ENCODE measurements at places on chromosomes 5 and 9.

DNA sequence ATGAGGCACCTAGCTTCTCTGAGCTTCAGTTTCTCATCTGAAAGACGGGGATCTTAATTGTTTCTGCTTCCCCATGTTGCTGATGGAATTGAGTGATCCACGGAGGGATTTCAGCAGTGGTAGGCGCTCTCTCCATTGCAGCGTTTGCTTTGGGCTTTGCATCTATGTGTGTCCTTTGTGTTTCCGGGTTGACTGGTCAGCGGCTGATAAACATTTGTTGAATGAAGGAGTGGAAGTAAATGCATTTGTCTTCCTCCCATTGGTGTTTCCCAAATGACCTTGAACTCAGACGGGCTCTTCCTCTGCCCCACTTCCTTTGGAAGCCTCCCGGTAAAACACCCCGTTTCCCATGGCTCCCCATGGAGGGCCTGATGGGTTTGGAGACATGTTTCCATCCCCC lies 117.2 kb downstream of the GAPVD1 start:
- no peak for DNase-seq

DNA sequence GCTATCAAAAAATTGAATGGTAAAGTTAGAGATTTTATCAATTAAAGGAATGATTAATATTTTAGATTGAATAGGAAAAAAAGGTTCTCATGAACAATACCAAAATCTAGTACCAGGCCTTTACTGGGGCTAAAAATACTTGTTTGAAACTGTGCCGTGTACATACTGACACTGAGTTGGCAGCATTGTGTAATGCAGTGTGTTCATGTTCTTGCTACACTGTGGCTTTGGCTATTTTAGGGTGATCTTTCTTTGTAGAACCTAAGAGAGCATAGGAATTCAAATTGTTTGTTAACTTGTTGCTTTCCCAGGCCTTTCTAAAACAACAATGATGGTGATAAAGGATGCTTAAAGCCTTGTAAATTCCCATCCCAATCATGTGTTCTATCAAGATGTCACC lies 80.9 kb downstream of the KIF4B start:
- DNase-seq = no peak

GRCh38 chr5:149365418-149365817 lies 7.6 kb downstream of the PCYOX1L start:
- no peak for DNase-seq

- peak; percentile 35 for DNase-seq
Observed at GRCh38 chr5:172806897-172807672, 27.0 kb upstream of the ERGIC1 start.

GRCh38 chr5:74035521-74035937 lies 409.5 kb downstream of the ARHGEF28 start:
- DNase-seq = no peak

DNA sequence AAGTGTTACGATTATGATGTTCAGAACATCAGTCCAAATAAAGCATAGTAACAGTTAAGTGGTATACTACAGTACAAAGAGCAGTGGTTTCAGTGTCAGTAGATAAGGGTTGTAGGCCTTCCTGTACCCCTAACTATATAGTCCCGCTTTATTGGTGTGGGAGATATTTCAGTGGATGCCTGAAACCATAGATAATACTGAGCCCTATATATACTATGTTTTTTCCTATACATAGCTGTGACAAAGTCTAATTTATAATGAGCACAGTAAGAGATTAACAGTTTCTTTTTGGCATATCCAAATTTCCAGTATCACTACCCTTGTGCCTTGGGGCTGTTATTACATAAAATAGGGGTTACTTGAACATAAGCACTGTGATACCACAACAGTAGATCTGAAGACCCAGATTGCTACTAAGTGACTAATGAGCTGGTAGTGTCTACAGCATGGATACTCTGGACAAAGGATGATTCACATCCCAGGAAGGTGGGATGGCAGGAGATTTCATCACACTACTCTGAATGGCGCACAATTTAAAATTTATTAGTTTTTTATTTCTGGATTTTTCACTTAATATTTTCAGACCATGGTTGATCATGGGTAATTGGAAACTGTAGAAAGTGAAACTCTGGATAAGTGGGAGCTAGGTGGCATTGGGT lies 119.3 kb downstream of the RPS23 start:
- no peak for DNase-seq

- DNase-seq = no peak
Observed at GRCh38 chr5:109614981-109615380, 74.7 kb upstream of the MAN2A1 start.

GRCh38 chr5:156513123-156513815 lies 186.3 kb downstream of the SGCD start:
- no peak for DNase-seq

GRCh38 chr5:63553073-63553472 lies 409.2 kb downstream of the HTR1A start:
- no peak for DNase-seq

DNA sequence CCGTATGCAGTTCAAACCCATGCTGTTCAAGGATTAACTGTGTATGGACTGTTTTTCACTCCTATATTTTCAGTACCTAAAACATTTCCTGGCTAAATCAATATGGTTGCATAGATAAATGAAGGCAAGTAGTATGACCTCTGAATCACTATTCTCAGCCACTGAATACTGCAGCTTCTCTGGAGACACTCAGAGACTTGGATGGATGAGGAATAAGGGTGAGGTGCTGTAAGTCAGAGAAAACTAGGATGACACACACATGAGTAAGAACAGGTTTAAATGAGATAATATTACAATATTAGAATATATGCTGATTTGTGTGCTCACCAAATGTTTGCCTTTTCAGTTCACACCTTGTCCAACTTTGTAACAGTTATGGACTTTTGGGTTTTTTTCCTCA lies 26.0 kb upstream of the ANXA1 start:
- DNase-seq = no peak

DNA sequence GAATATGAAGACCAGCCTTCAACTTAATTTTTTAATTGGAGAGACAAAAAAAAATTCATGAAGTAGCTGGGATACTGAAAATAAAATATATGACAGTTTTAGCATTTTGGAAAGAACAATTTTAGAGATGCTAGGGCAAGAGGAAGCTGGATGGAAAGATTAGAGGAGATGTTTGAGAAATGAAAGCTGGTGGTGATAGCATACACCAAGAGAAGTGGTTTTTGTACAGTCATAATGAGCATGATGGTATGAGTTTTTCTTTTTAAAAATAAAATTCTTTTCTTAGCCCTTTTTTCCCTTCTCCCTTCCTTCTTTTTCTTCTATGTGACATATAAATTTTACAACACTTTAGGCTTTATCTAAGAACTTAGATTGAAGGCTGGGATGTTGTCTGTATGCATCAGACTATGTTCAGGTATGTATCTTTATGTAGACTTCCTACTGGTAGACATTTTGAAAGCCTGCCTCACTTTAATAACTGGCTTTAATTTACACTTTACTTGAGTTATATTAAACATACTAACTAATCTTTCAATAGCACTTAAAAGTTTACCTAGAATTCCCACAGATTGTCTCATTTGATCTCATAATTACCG lies 522.5 kb downstream of the TLE4 start:
- DNase-seq = no peak

GRCh38 chr5:169980418-169981053 lies at the start of gene INSYN2B:
Gene INSYN2B, minus strand, starts transcription at chr5:169980495. Its CDS starts 96,597 bp downstream, at chr5:169883898.
- peak; percentile 80 for DNase-seq

DNA sequence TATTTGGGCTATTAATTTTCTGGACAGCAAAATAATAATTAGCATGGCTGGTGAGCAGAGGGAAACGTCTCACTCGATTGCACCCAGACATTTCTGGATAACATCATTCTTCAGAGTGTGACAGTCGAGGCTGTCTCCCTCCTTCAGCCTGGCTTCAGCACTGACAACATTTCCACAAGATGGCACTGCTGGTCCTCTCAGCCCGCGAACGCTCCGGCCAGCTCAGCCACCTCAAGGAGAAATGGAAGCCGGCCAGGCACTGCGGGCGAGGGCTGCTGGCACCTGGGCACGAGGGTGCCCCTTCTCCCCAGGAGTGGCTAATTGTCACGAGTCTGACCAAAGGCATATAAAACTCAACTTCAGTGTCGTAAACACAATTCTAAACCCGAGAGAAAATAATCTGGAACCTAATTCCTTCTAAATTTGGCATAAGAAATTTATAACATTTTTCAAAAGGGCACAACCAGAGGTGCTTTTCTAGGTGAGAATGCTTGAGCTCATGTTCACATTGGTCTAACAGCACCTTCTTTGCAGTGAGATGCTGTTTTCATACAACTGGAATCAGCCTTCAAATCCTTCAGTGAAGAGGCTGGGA lies 65.9 kb downstream of the DAP start:
- DNase-seq = peak; percentile 53

GRCh38 chr5:115349001-115349817 lies 52.8 kb upstream of the CCDC112 start:
- no peak for DNase-seq

- no peak for DNase-seq
Observed at GRCh38 chr9:38315085-38315595, 77.4 kb upstream of the ALDH1B1 start.

GRCh38 chr5:102713682-102714231 lies 41.3 kb upstream of the PAM start:
- no peak for DNase-seq

DNA sequence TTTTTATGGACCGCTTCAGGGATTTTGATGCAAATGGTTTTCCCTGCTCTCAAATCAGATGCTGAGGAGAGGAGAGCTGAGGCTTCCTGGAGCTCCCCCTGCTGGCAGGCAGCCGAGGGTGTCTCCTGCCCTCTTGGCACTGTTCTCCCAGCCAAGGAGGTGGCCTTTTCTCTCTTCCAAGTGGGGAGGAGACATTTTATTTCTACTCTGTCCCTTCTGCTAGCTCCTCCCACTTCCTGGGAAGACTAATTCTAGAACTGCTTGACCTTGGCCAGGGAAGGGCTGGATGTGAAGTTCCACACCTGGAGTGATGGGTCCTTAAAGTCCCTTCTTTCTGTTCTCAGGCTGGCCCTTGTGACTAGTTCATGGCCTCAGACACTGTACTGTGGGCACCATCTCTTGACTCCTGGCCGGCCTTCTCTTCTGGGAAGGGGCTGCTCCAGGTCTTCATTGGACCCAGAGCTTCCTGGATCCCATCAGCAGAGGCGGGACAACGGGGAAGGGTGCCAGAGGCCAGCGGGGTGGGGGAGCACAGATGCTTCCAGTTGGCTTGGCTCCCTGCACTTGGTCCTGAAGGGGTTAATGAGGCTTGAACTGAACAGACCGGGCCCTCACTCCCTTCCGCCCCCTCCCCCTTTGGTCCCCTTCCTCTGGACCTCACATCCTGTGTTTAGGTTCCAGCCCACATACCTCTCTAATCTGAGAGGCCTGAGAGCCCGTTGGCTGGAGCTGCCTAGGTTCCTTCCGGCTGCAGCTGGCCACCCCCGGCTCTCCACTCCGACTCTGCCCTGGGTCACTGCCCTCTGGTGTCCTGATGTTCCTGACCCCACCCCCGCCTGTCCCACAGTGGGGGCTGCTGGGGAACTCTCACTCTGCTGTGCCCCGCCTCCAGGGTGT lies 32.1 kb downstream of the PTPA start:
- DNase-seq = peak; percentile 83

- DNase-seq = no peak
Observed at GRCh38 chr9:93052791-93053540, 5.5 kb upstream of the SUSD3 start.

DNA sequence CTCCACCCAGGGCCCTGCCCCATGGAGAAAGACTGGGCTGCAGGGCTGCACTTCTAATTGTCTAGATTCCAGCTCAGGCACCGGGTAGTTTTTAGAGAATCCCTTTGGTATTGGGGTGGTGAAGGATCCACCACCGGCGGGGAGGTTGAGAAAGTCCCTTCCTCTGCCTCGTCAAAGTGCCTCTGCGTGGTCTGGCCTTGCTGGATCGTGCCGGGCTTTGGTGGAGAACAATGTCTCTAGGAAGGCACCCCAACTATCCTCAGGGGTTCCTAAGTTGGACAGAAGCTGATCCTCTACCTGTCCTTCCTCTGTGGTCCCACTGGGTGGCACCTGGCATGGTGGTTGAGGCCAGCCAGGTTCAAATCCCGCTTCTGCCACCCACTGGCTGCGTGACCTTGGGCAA lies 7.3 kb upstream of the AMBP start:
- DNase-seq = no peak

GRCh38 chr5:98454904-98455303 lies 318.6 kb upstream of the RGMB start:
- no peak for DNase-seq

- no peak for DNase-seq
Observed at GRCh38 chr9:93390953-93391515, 60.5 kb upstream of the FAM120A start.

DNA sequence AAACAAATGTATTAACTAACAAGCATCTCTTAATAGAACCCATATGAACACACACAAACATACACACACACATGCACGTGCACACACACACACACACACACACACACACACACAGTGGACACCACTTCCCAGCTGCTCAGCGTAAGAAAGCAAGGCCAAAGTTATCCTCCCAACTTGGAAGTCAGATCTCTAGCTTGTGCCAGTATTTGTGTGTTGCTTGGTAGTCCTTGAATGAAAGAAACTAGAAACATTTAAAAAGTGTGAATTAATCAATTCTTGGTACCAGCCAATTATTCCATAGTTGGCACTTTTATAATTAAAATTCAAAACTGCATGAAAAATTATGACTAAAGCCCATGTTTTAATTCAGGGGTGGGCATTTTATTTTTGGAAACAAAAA lies 178.1 kb downstream of the TMEM161B start:
- DNase-seq = no peak

DNA sequence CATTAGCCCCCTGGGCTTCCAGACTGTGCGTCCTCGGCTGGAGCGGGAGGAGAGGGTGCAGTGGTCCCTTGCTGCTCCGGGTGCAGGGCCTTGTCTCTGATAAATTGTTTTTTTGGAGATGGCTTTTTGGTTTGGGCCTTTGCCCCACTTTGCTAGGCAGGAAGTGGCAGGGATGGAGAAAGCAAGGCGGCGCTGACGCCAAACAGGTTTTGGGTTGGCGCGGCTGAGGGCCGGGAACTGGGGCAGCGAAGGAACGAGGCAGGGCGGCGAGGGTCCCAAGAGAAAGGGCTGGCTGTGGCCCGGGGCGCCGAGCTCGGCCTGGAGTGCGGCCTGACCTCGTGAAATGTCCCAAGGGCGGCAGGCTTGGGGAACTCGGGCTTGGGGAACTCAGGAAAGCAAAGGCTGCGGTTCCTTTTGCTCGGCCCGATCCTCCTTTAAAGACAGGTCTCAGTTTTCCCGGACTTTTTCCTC lies 4.1 kb downstream of the LHX2 start:
- DNase-seq = no peak

- no peak for DNase-seq
Observed at GRCh38 chr5:137134920-137135532, 364.1 kb downstream of the SPOCK1 start.

GRCh38 chr5:169331292-169331852 lies 30.4 kb upstream of the SLIT3 start:
- DNase-seq = no peak

DNA sequence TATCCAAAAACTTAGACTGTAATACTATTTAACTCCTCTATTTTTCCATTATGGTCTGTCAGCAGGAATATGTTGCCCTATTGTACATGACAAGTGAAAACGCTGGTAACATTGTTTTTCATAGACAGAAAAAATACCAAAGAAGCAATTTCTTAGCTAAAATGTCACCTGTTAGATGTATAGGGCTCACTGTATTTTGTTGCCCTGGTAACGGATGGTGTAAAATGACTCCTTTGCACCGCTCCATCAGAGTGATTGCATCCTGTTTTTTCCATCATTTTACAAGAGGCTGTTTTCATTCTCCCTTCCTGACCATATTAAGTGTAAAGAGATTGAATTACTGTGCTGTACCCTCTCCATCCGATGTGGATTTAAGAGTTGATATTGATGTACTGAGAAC lies 460.1 kb upstream of the TLE4 start:
- no peak for DNase-seq

GRCh38 chr9:137027369-137028262 lies at the start of gene ABCA2:
Gene ABCA2, minus strand, starts transcription at chr9:137028237. Its CDS starts 97 bp downstream, at chr9:137028140.
- DNase-seq = peak; percentile 28

GRCh38 chr5:56075361-56075760 lies 80.6 kb upstream of the IL6ST start:
- no peak for DNase-seq
